ENCODE measurements at places on chromosomes 6 and 20.

DNA sequence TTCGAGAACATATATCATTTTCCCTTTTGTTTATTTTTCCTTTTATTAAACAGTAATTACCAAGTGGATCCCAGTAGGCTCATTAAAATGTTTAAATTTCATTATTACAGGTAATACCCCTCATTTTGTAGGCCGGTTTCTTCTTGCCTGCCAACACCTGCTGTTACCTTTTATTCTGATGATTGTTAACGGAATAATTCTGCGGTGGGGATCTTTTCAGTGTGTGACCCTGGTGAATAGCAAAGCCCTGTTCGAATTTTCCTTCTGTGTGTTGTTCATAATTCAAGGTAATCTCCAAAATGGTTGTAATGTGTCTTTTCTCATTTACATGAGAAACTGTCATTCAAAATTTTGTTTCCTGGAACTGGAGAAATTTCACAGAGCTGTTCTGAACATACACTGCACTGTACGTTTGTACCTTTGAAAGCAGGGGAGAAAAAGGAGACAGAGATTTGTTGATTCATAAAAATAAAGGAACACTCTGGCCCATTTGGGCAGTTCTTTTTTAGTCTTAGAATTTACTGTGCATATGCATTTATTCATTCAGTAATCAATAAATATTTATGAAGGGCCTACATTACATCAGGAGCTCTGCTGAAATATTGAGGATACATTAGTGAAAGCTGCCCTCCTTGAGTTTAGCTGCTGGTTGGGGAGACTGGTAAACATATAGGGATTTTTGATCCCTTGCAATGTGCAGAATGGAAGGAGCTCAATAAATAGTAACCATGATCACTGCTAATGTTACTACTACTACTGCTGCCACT lies 502.0 kb downstream of the QKI start:
- no peak for DNase-seq

GRCh38 chr6:92364948-92365541 lies 1054.3 kb downstream of the EPHA7 start:
- DNase-seq = no peak

DNA sequence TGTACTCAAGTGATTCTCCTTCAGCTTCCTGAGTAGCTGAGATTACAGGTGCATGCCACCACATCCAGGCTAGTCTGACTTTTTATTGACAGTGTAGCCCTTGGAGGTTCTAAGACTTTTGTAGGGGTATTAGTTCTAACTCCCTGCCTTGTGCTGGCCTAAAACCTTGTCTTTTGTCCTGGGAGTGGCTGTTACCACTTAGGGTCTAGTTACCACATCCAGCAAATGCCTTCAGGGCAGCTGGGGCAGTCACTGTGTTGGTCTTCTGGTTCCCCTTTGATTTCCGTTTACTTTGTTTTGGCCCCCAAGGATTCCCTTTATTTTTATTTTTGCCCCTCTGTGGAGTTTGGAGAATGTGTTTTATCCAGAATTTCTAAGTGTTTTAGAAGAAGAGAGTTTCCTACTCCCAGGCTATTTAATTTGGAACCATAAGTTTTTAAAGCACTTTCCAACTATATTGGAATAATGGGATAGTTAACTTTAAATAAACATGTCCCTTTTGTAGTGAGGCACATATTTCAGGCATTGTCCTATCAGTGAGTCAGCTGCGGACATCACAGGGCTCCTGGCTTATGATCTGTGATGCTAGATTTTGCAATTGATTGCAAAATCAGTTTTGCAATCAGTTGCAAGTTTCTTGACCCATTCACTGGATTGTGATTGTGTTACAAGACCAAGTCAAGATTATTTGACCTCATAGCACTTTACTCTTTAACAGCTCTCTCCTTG lies 25.0 kb downstream of the IL22RA2 start:
- DNase-seq = no peak

DNA sequence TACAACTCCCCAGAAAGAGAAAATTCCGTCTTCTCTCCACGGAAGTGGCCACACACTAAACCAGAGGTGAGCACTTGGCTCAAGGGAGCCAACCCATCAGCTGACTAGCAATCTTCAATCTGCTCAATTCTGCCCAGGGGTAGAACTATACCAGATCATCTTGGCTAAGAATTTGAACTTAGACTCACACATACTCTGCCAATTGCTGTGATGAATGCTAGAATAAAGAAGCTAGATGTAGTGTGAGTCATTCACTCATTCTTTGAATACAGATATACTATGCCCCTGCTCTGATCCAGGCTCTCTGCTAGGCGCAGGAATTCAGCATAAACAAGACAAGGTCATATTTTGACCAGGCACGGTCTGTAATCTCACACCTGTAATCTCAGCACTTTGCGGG lies 147.9 kb upstream of the SHLD1 start:
- no peak for DNase-seq

- DNase-seq = no peak
Observed at GRCh38 chr6:408599-409102, 17.1 kb downstream of the IRF4 start.

GRCh38 chr20:17835240-17835933 lies 133.2 kb downstream of the SNX5 start:
- DNase-seq = no peak

GRCh38 chr6:140436023-140436811 lies 1061.8 kb upstream of the CITED2 start:
- DNase-seq = no peak

- DNase-seq = peak; percentile 8
Observed at GRCh38 chr6:13615792-13616120, 621 bp downstream of the NOL7 start.

GRCh38 chr20:44056010-44056698 lies 130.8 kb downstream of the JPH2 start:
- DNase-seq = peak; percentile 25

DNA sequence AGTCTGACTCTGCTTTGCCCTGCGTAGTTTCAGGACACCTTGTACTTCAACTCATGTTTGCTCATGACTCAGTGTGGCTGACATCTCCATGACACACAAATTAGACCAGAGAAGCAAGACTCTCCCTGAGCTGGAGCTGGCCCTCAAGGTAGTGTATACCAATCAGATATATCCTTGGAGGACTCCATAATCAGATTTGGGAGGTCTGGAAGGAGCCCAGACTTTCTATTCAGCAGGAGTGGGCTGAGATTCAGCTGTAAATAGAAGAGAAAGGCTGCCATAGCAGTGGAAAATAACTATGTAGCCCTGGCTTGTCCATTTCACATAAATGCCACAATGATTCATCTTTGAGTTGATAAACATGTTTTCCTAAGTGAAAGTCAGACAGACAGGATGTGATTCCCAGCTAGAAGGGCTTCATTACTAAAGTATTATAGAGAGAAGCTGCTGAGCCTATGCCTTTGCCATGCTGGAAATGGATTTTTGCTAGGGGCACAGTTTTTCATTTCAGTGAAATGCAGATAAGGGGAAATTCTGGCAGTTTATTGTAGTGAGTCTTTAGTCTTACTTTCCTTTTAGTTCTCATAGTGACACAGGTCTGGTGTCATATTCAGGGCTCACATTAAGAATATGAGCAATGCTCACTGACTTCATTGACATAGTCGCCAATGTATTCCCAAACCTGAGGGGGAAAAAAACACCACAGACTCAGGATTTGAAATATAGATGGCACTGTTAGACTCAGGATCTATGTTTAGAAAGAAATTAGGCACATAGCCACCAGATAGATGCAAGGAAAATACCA lies 95.3 kb downstream of the CLVS2 start:
- no peak for DNase-seq

DNA sequence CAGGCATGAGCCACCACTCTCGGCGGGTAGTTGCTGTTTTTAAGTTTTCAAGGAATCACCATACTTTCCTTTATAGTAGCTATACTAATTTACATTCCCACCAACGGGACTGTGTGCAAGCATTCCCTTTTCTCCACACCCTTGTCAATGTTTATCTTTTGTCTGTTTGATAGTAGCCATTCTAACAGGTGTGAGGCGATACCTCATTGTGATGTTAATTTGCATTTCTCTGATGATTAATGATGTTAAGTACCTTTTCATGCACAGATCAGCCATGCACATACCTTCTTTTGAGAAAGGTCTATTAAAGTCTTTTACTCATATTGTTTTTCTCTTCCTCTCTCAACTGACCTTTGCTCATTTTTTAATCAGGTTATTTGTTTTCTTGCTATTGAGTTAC lies 43.0 kb upstream of the CCND3 start:
- DNase-seq = no peak

GRCh38 chr6:43683708-43684455 lies 3.7 kb downstream of the MRPS18A start:
- no peak for DNase-seq

DNA sequence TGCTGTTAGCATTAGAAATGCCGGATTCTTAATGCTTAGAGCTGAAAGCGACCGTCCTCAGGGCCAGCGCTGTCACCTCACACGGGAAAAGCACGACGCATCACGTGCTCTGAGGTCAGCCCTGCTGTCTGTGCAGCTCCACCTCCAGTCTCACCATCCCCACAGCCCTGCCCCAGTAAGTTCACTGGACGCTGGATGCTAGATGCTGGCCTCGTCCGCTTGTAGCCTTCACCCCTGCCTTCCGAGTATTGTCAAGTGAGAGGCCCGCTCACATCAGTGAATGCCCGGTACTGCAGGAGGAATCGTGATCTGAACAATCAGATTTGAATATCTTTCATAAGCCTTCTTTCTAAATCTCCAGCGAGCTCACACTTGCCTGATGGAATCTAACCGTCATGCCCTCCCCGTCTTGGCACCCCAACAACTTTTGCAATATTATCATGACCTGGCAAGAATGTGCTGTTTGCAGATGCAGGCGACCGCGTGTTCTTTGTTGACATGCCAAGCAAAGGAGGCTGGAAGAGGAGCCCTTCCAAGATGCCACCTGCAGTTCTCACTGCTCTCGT lies 64.9 kb downstream of the DLL1 start:
- no peak for DNase-seq

DNA sequence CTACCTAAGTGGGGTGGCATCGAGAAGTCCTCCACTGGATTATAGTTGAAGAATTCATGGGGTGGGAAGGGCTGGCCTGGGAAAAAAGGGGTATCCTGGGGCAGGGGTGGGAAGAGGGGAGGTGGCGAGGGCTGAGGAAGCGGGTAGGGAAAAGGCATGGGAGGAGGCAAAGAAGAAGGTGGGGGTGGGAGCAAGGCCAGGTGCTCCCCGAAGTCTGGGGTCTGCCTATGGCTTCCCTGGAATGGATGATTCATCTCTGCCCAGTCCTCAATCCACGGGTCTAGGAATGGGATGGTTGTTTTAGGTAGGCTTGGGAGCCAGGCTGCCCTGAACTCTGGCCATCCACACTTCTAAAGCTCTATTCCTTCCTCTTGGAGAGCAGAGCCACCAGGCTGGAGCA lies 4.4 kb downstream of the PCED1A start:
- DNase-seq = no peak

DNA sequence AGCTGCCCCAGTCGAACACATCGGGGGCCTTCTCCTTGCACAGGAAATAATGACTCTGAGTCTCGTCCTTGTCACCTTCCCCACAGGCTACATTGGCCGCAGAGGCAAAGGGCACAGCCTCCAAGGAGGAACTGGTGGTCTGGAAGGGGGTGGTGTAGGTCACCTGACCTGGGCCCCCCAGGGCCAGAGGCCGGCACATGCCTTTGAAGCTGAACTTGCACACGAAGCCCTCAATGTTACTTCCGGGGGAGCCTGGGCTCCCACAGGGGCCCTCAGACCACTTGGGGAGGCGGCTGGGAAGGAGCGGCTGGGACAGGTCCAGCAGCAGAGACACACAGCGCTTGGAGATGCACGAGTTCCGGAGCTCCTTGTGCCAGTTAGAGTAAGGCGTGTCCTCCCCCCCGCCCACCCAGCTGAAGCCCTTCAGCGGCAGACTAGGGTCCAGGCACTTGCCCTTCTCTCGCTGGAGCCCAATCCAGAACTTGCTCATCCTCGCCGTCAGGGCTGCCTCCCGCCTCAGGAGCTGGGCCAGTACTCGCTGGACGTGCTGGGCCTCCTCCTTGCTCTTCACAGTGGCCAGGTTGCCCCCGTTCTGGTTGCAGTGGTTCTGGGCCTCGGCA lies 578 bp downstream of the CD93 start:
- no peak for DNase-seq

DNA sequence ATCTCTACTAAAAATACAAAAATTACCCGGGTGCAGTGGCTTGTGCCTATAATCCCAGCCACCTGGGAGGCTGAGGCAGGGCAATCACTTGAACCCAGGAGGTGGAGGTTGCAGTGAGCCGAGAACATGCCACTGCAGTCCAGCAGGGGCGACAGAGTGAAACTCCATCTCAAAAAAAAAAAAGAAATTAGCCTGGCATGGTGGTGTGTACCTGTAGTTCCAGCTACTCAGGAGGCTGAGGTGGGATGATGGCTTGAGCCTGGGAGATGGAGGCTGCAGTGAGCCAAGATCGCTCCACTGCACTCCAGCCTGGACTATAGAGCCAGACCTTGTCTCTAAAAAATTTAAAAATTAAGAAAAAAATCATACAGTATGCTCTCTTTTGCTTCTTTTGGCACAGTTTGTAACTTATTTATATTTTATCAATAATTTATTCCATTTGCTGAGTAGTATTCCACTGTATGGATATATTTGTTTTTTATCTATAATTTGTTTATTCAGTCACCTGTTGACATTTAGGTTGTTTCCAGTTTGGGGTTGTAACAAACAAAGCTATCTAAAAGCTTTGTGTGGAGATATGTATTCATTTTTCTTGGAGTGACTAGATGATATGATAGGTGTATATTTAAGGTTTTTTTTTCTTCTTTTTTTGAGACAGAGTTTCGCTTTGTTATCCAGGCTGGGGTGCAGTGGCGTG lies 8.0 kb upstream of the MYBL2 start:
- no peak for DNase-seq

GRCh38 chr6:143697076-143697800 lies 19.5 kb downstream of the PHACTR2 start:
- no peak for DNase-seq

DNA sequence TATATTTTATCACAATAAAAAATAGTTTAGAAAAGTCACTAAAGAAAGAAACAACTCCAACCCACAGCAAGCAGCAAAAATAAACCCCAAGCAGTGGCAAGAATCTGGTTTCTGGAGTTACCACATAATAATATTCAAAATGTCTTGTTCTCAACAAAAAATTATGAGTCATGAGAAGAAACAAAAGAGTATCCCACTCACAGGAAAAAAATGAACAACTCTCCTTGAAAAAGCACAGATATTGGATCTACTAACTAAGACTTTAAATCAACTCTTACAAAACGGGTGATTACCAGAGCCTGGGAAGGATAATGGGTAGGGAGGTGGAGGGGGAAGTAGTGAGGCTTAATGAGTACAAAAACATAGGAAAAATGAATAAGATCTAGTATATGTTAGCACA lies 425.6 kb downstream of the PLCB1 start:
- no peak for DNase-seq

DNA sequence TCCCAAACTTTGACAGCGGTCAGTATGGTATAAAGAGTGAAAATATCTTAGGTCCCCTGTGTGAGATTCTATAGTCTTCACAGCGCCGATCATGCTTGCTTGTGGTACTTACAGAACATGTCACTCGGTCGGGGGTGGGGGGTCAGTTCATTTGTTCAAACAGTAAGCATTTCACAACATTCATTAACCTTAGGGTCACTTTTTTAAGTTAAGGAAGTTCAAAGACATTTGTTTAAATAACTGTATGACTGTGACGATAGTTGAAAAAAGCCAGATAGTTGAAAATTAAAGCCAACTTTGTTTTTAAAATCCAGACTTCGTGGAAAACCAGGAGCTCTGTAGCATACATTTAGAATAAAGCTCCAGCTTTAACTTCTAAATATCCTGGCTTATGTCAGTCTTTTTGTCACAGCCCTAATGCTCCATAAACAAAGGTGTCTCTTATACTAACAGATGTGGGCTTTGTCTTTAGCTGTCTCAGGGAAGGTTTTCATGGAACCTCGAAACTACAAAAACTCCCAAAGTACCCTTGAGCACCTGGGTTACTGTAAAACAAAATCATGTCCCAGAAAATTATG lies 57.9 kb upstream of the PHACTR2 start:
- DNase-seq = no peak

- no peak for DNase-seq
Observed at GRCh38 chr20:64192406-64192805, 28.2 kb downstream of the MYT1 start.
